ENCODE measurements at places on chromosomes 4 and X. TPM values are rescaled to one million over a fixed set of nuclear protein-coding genes. Genes with fewer than 3 reads are reported as not detected.

Gene HELT
- not detected for total RNA-seq

Gene GAGE12J
- not detected for total RNA-seq

Gene CT45A5
- total RNA-seq = not detected

Gene FRMD7
- not detected for total RNA-seq

Gene FRAS1
- total RNA-seq = 4.5 TPM

Gene EPHA5
- total RNA-seq = not detected

Gene GPR82
- total RNA-seq = not detected

Gene NPNT
- total RNA-seq = 7.1 TPM

Gene TIMM17B
- 113 TPM for total RNA-seq

Gene SMPX
- not detected for total RNA-seq

Gene UGT2A1
- total RNA-seq = not detected

Gene GNRHR
- not detected for total RNA-seq

Gene HGFAC
- total RNA-seq = not detected

Gene USP27X
- total RNA-seq = 2.0 TPM

Gene MAML3
- total RNA-seq = 3.2 TPM

Gene FUNDC1
- 22.2 TPM for total RNA-seq

Gene FOXR2
- not detected for total RNA-seq

Gene SUPT20HL2
- total RNA-seq = not detected

Gene XAGE3
- not detected for total RNA-seq

Gene TTC29
- total RNA-seq = not detected

Gene FMR1NB
- total RNA-seq = not detected

Gene CDKL2
- total RNA-seq = 0.60 TPM

Gene GUCY1A1
- total RNA-seq = 6.9 TPM

Gene TBC1D8B
- total RNA-seq = 4.7 TPM

Gene ZDHHC15
- not detected for total RNA-seq

Gene LRRC66
- total RNA-seq = not detected

Gene PITX2
- total RNA-seq = not detected

Gene AKAP14
- total RNA-seq = not detected

Gene MID1
- 11.8 TPM for total RNA-seq

Gene RNF212
- total RNA-seq = 0.35 TPM

Gene PQBP1
- total RNA-seq = 64.3 TPM

Gene SPANXC
- total RNA-seq = not detected

Gene C4orf51
- not detected for total RNA-seq

Gene ADH6
- total RNA-seq = not detected

Gene AKAP4
- total RNA-seq = not detected

Gene C4orf50
- total RNA-seq = not detected

Gene H2BW2
- total RNA-seq = not detected

Gene ANXA10
- not detected for total RNA-seq
